ENCODE measurements at places on chromosomes 16 and 17.
A peak's percentile ranks its signal among the peaks of the same experiment; 100 is the strongest.

GRCh38 chr17:72696156-72696555, 396.3 kb downstream of the SLC39A11 start:
- no peak for DNase-seq

DNA sequence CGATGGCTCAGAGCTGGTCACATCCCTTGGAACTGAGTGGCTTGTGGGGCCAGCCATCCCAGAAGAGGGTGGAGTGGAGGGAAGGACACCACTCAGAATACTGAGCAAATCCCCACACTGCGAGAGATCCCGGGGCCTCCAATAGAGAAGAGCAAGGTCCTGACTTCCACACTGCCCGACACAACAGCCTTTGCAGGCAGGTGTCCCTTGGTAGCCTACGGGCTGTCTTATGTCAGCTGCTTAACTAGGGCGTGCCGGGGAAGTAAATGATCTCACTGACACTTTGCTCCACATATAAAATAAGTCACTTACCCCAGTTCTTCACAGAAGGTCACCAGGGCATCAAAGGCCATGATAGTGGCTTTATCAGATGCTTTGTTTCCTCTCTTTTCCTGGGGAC, 16.1 kb downstream of the RECQL5 start:
- no peak for DNase-seq

GRCh38 chr17:69480245-69480644, 65.7 kb downstream of the MAP2K6 start:
- peak; percentile 5 for DNase-seq

- no peak for DNase-seq
Measured at GRCh38 chr17:52389632-52390031, 231.1 kb upstream of the CA10 start.

GRCh38 chr17:77491921-77492445, 351.2 kb downstream of the SEC14L1 start:
- no peak for DNase-seq

DNA sequence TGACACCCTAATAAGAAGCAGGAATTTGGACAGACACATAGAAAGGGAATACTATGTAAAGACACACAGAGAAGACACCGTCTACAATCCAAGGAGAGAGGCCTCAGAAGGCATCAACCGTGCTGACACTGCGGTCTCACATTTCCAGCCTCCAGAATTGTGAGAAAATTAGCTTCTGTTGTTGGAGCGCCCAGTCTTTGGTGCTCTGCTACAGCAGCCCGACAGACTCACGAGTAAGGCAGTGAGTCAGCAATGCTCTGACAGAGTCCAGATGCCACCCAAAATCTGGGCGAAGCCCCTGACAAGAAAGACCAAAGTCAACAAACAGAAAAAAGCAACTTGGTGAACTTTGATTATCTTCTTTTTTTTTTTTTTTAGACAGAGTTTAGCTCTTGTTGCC, 32.5 kb upstream of the RAI1 start:
- DNase-seq, result no peak

DNA sequence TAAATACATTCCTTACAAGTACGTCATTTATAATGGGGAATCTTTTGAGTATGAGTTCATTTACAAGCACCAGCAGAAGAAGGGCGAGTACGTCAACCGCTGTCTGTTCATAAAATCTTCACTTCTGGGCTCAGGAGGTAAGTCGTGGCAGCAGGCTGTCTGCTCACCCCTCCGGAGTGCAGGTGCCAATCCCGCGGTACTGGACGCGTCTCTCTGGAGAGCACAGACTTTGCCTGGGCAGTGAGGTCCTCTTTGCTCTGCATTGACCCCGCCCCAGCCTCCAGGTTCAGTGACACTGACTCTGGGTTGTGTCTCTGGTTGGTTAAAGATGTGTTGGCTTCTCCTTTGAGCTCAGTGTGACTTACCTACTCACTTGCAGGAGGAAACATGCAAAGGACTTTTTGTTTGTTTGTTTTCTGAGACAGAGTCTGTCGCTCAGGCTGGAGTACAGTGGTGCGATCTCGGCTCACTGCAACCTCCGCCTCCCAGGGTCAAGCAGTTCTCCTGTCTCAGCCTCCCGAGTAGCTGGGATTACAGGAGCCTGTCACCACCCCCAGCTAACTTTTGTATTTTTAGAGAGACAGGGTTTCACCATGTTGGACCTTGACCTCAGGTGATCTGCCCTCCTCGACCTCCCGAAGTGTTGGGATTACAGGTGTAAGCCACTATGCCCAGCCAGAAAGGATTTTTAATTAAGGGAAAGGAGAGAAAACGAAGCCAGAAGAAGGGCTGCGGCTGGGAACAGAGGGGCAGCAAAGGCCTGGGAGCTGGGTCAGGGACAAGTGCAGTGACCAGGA, 31.2 kb downstream of the RNF213 start:
- DNase-seq, result no peak

GRCh38 chr17:50203604-50204345, 2.3 kb upstream of the COL1A1 start:
- no peak for DNase-seq

GRCh38 chr16:27973678-27974077, 89.8 kb downstream of the GSG1L start:
- DNase-seq, result no peak

GRCh38 chr17:9577373-9577709, 899 bp downstream of the CFAP52 start:
- DNase-seq, result no peak

DNA sequence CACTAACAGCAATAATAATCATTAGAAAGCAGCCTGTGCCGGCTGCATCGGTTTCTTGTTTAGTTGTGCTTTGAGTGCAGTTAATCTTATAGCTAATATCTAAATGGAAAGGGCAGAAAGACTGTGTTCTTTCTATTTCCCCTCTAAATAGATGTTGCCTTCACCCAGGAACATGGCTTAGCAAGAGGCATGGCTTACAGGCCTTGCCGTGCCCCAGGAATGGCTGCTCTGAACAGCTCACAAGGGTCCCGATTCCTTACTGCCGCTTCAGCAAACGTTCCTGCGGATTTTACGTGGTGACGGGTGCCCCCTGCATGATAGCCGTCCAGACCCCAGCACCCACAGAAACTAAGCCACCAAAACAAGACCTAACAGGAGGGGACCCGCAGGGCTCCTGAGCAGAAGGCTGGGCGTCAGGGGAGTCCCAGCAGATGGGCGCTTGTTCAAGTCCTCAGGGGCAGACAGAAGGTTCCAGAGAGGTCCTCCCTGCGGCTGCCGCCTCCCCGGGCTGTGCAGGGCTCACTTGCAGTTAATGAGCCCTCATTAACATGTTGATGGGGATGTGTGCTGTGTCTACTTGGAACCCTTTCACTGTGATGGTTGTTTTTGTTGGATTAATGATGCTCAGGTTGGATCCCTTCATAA, 52.5 kb upstream of the ENPP7 start:
- no peak for DNase-seq

- DNase-seq, result no peak
Measured at GRCh38 chr17:42428141-42428944, 5.3 kb upstream of the CAVIN1 start.

- DNase-seq, result no peak
Measured at GRCh38 chr16:88566158-88566557, 4.0 kb upstream of the ZC3H18 start.

DNA sequence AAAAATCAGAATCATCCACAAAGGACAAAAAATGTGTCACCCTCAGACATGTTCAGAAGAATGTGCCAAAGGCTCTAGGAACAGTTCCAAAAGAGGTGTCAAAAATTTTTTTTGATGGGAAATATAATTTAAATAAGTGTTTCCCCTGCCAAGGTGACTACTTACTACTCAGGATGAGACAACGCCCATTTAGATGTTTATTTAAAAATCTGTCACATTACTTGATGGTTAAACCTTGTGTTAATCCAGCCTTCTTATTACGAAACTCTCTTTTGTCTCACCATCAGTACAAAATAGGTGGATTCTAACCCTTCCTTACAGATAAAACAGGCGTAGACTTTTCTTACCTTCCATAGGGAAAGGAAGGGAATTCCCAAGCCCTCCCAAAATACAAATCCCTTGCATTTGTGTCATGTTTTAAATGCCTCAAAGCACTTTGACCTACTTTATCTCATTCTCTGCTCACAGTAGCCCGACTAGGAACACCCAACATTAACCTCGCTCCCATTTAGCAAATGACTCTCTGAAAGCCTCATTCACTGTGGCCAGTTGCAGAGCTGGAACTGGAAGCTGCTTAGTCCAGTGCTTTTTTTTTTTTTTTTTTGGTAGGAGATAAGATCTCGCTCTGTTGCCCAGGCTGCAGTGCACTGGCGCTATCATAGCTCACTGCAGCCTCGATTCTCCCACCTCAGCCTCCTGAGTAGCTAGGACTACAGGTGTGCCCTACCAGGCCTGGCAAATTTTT, 5.8 kb upstream of the GNA13 start:
- DNase-seq, result no peak

DNA sequence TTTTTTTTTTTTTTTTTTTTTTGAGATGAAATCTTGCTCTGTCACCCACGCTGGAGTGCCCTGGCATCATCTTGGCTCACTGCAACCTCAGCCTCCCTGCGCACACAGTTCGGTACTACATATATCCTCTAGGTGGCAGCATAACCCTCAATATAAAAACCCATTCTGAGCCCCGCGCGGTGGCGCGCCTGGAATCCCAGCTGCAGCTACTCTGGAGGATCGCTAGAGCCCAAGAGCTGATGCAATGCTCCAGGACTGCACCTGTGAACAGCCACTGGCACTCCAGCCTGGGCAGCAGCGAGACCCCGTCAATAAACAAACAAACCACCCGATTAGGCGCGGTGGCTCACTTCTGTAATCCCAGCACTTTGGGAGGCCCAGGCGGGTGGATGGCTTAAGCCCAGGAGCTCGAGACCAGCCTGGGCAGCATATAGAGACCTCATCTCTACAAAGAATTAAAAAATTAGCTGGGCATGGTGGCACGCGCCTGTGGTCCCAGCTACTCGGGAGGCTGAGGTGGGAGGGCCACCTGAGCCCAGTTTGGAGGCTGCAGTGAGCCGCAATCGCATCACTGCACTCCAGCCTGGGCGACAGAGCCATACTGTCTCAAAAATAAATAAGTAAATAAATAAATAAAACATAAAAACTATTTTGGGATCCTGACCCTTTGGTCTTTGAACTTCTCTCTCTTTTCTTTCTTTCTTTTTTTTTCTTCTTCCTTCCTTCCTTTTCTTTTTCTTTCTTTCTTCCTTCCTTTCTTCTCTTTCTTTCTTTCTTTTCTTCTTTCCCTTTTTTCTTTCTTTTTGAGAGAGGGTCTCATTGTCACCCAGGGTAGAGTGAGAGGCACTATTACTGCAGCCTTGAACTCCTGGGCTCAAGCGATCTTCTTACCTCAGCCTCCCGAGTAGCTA, 15.4 kb upstream of the AKAP10 start:
- DNase-seq, result peak; percentile 75

DNA sequence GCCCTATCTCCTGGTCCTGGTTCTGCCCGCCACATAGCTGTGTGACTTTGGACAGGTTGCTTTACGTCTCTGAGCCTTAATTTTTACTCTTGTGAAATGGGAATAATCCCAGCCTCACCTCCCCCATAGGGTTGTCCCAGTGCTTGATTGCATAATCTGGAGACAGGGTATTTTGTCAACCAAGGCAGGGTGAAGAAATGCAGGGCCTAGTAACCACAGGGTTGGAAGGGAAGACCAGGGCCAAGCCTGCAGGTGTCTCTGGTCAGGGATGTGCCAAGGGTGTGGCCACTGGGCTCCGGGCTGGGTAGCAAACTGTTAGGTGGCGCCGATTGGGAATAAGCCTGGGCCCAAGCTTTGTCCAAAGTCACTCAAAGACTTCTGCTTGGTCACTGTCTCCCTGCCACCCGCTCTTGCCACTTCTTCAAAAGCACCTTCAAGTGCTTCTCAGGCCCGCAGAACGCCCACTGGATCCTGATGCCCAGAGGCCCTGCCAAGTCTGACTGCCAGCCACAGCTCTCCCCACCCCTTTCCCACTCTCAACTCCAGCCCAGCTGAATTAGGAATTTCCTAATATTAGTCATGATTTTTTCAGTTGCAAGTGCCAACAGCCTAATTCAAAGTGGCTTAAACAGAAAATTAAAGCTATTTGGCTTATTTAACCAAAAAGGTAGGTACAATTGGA, 20.6 kb upstream of the COL1A1 start:
- no peak for DNase-seq

DNA sequence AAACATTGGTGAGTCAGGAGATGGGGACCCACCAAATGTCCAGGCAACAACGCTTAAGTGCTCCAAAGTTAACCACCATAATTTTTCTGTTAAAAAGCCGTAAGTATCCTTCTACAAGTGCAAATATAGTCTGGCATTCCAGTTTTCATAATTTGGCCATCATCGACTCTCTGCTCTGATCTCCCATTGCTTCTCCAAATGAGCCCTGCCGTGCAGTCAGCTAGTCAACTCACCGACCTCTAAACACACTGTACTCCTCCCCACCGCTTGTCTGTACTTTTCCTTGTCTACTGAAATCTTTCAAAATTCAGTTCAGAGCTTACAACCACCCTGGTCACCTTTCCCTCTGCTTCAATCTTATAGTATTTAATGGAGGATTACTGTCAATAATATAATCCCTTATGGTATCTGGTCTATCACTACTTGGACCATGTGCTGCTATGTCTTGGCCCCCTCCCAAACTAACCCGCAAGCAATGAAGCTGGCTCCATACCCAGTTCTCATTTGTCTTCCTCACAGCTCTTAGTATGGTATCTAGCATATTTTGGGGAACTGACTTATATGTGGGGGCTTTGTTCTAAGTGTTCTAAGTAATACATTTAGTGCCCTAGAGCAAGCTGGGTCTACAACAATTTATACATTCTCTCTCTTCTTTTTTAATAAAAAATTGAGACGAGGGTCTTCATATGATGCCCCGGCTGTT, 52.7 kb upstream of the SLC25A19 start:
- no peak for DNase-seq

GRCh38 chr17:66547151-66547865, 244.9 kb downstream of the PRKCA start:
- DNase-seq, result no peak

DNA sequence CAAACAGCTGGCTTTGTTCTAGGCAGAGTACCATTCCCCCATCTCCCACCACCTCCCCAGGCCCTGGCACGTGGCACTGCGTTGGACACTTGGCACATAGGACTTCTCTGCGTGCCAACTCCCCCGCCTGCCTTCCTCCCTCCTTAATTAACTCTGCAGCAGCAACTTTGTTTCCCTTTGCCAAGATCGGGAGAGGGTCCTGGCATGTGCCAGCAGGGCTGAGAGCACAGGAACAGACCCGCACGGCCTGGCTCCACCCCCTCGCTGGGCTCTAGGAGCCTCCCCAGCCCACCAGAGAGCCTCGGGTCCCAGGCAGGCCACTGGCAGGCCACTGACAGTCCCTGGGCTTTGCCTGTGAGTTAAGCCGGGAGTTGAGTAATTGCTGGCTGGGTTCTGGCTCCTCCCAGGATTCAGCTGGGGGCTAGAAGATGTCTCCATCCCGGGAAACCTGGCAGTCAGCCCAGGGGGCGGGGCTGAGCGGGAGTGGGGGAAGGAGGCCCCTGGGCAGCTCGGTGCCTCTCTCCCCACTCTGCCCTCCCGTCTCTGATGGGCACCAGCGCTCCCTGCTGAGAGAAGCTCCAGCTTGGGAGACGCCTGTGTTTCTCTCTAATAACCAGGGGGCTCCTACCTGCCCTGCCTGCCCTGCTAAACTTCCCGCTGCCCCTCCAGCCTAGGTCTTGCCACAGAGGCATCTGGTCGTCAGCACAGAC, 224.0 kb upstream of the TNRC6C start:
- peak; percentile 84 for DNase-seq

All from DMS79 treated with DMSO at 0.1 percent for 48 hours (cell line).